ENCODE measurements at places on chromosomes 1 and 21.

DNA sequence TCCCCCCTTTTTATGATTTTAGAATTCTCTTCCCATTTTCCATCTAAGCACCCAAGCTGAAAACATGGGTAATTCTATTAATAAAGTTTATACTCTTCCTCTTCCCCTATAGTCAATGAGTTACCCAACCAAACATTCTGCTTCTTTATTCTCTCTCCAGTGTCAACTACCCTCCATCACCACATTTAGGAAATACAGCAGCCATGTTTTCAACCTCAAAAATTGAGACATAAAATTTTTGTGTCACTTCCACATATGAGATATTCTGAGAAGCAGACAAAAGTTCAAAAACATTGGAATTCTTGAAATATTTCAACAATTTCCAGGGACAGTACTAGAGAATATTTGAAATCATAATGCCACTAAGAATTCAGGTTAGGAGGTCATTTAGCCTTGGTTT, 64.8 kb upstream of the ATP1A1 start:
- no peak for DNase-seq

- DNase-seq = no peak
Observed at GRCh38 chr1:61506944-61507500, 217.9 kb downstream of the TM2D1 start.

- no peak for DNase-seq
Observed at GRCh38 chr1:230647321-230647720, 5.0 kb downstream of the COG2 start.

- DNase-seq = no peak
Observed at GRCh38 chr1:170426596-170426995, 105.4 kb upstream of the GORAB start.

GRCh38 chr21:43893536-43894205, 28.6 kb downstream of the AGPAT3 start:
- DNase-seq = no peak

GRCh38 chr1:155009221-155009711, 6.7 kb downstream of the ZBTB7B start:
- no peak for DNase-seq

GRCh38 chr21:46457801-46458314, 833 bp upstream of the DIP2A start:
- DNase-seq = peak; percentile 9

DNA sequence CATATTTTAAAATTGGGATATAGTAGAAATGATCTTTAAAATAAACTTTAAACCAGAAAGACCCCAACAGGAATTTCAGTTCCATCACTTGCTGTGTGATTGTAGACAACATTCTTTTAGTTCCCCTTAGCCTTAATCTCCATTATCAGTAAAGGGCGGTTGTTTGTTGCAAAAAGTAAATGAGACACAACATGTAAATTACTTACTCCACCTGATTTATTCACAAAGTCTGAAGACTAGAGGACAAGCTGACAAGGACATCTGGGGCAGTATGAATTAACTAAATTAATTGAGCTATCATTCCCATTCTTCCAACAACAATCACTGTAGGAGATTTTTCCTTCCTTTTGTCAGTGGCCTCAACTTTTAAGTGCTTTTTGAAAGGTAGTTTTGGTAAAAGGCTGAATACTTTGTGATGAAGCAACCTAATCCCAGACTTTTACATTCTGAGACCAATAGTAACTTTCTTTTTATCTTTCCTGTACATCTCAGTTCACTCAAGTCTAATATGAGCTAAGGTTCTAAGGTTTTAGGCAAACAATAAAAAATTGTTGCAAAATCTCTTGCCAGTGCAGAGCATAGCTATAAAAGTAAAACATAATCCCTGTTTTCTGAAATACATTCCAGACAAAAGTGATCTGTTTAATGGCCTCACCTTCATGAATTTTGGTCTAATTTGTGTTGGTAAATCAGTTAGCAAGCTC, 6.2 kb downstream of the SLC19A2 start:
- no peak for DNase-seq

- no peak for DNase-seq
Observed at GRCh38 chr1:56045062-56045461, 534.3 kb downstream of the PLPP3 start.

- no peak for DNase-seq
Observed at GRCh38 chr1:43206600-43207228, 34.6 kb downstream of the CFAP57 start.

DNA sequence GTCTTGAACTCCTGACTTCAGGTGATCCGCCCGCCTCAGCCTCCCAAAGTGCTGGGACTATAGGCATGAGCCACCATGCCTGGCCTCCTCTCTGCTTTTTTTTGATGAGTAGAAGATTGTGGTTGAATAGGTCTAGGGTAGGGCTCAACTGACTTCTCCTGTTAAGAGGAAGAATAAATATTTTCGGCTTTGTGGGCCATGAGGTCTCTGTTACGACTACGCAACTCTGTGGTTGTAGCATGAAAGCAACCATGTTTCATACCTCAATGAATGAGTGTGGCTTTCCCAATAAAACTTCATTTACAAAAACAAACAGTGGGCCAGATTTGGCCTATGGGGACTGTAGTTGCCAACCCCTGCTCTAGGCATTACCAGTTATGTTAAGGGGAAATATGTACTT, 67.8 kb downstream of the NID1 start:
- DNase-seq = no peak

- no peak for DNase-seq
Observed at GRCh38 chr1:13809461-13810159, 109.6 kb downstream of the PRDM2 start.

- DNase-seq = no peak
Observed at GRCh38 chr1:234849832-234850231, 239.9 kb upstream of the IRF2BP2 start.

- no peak for DNase-seq
Observed at GRCh38 chr1:189805735-189806134, 671.9 kb downstream of the BRINP3 start.

DNA sequence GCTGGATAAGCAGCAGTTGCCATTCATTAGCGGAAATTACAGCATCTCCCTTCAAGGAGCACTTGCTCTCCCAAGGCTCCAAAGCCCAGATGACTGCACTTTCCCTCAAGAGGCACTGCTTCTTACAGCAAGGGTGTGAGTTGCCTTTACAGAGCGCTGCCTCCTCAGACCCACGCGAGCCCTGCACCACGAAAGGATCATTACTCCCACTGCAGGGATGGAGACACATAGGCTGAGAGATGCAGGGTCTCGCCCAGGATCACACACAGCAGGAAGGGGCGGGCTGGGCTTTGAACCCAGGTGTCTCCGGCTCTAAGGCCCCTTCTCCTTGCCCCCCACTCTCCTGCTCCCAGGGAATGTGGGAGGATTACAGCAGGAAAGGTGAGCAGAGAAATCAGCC, 405.5 kb downstream of the MATN1 start:
- DNase-seq = no peak

- DNase-seq = no peak
Observed at GRCh38 chr1:3468236-3469103, 14.0 kb downstream of the ARHGEF16 start.

DNA sequence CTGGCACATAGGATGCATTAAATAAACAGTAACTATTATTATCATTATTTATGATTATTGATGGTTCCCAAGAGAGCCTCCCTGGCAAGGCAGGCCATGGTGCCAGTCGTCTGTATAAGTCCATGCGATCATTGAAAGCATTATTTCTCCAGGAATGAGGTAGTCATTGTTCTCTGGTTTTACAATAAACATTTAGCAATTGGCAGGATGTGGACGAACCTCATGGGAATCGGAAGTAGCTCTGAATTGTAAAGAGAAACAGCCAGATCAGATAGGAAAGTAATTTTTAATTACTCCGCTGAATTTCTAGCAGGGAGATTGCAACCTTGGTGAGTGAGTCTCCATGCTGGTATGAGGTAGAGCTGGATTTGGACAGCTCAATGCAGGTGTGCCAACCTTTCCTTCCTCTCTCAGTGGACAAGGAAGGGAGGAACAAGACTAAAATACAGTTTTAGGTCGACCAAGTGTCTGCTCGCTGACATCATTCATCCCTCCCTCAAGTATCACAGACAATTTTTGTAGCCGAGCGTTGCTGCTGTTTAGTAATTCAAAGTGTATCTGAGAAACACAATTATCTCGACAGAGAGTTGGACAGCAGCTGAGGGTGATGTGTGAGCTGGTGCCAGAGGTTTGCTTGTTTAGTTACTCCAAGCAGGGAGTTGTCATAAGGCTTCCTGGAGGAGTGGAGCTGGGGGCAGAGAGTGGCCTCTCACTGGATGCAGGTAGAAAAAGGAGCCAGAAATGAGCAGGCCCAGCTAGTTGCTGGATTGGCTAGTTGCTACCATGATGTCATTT, 250.8 kb downstream of the KCNJ6 start:
- DNase-seq = no peak

DNA sequence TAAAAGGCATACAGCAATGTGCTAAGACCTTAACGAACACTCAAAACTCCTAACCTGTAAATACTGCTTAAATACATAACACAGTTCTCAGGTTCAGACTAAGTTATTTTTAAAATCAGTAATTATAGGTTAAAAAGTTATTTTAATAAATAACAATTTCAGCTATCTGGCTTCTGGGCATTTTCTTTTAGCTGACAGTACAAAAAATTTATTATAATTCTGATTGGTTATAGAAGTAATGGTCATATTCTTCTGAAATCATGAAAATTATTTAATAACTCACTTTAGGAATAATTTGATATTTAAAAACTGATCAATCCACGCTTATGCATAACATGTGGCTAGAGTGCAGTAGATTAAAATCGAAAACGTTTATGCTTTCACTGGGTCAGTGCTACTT, 10.7 kb downstream of the RGS18 start:
- DNase-seq = no peak

DNA sequence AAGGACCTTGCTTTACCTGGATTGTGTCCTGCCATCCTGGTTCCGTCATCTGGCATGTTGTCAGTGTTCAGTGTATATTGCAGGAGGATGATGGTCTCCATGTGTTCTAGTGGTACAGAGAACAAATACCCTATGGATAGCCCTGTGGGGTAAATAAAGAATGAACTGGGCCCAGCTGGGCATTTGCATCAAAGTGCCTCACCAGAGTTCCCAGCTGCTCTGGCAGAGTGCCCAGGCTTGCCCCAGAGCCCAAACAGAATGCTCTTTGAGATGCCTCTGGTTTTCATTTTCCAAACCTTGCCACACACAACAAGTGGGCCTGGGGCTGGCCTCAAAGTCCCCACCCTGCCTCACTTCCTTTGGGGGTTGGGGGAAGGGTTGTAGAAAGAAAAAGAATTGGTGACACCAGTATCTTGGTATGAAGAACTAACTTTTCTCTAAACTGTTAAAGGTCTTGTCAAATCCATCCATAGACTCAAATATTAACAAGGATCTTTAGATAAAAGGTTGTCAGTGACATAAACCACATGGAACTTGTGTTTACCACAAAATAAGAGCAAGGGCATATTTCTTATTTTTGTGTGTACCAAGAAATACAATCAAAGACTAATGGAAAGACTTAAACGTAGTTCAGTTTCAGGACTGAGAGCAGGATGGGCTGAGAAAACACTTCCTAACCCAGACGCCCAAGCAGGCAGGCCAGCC, 82.2 kb downstream of the LMO4 start:
- DNase-seq = no peak

DNA sequence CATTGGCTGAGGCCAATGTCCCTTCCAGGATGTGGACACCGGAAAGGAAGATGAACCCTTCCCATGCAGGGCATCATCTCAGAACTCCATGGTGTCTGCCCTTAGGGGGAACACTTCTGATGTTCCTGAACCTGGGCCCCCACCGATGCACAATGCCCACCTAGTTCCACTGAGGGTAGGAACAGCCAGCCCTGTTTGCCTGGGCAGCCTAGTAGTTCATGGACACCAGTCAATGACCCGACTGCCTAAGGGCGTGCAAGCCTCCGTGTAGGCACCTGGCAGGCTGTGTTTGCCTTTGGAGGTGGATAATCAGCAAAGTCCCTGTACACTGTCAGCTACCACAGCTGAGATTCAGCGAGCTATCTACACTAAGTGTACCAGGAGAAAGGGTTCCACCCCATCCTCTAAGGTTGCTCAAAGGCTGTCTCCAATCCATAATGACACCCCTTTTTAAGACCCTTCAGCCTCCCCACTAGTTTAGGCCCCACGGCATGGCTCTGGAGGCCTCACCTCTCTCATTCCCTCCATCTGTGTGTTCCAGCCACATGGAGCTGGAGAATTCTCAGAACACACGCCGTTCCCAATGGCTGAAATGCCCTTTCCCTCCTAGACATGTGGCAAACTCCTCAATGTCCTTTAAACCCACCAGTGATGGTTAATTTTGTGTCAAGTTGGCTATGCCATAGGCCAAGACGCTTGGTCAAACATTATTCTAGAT, 124.8 kb upstream of the EDN2 start:
- DNase-seq = no peak

DNA sequence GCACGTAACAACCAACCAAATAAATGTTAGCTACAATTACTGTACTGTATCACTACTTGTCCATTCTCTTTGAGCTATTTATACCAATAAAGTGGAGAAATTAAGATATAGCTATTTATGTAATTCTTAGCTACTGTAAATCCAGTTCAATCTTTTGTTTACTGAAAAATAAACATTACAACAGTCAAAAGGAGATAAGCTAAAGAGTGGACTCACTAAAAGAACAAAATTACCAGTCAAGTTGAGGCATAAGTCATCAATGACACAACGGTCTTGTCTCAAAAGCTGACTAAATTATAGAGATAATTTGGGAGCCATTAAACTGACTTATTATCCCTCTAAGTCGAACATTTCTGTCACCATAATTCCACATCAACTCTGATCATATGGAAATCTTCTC, 22.5 kb downstream of the TGFBR3 start:
- DNase-seq = no peak

DNA sequence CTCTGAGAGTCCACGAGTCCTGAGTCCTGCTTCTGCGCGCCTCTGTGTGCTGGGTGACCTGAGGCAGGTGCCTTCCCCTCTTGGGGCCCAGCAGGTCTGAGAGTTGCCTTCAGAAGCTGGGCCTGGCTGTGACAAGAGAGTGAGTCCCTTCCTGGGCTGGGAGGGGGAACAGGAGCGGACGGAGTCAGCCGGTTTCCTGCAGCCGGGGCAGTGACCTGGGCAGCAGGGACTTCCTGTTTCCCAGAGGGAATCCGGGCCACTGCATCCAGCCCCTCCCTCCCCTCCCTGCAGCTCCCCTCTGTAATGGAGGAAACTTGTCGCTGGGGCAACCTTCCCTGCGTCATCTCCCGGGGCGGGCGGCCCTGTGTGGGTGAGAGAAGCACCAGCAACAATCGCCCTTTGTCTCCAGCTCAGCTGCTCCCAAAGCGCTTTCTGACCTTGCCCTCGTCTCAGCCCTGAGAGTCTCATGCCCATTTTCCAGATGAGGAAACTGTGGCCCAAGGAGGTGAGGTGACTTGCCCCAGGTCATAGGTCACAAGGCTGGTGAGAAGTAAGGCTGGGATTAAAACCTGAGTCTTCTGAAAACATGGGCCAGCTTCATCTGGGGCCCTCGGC, 61.1 kb downstream of the SDC3 start:
- no peak for DNase-seq

GRCh38 chr21:43721939-43722338, 3.0 kb downstream of the PDXK start:
- no peak for DNase-seq

GRCh38 chr1:14742181-14742980, 143.9 kb downstream of the KAZN start:
- no peak for DNase-seq
